DND-41 (cell line): ENCODE measurements at places on chromosomes 5 and 9.

DNA sequence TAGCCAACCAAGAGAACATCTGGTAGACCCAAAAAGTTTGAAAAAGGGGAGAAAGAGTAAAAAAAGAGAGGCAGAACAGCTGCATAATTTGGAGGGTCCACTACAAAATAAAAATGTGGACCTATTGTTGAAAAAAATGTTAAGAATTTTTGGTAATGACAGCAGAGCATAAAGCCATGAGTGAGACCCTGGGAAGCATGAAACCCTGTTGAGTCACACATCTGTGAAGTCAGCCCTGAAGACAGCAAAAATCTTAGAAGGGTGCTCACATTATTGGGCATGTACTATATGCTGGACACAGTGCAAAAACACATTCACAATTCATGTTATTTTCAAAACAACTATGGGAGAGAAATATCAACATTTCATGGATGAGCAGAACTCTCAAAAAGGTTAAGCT lies 56.4 kb upstream of the LIFR start:
- no peaks in the 10 kb centered on the region for H3K36me3 ChIP-seq
- peaks cover 3% of the 10 kb centered on the region for H3K27me3 ChIP-seq
- H3K27ac ChIP-seq: no peak overlapping the region
- H3K4me1 ChIP-seq: no peaks in the 10 kb centered on the region

GRCh38 chr9:130664251-130665028 lies at the start of gene PRDM12:
TSS of gene PRDM12 (plus strand) at chr9:130664594. CDS start at chr9:130664654, 60 bp downstream.
- H3K4me3 ChIP-seq: no peak within 1 kb of the TSS
- no peaks in the 10 kb centered on the region for H3K4me1 ChIP-seq
- no peak for DNase-seq
- H3K27me3 ChIP-seq: no peaks in the 10 kb centered on the region

DNA sequence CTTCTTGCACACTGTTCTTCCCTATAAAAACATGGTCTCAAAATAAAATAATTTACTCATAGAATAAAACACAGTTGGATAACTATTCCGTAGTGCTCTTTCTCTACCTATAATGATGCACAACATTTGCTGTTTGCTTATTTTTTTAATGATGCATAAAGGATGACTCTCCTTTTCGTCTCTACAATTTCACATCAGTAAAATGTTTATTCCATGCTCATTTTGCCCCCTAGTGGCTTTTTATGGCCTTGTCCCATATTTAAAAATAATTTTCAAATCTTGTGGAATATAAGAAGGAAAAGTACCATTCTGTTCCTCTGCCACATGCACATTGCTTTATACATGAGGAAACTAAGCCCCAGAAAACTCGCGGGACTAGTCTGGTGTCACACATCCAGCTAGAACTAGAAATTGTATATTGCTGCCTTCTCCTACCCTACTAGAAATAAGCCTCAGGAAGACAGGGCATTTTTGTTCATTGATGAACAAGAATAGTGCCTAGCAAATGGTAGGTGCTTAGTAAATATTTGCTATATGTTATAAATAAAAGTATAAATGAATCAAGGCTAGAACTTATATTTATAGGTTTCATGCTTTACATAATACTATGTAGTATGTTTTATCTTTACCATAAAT lies 12.7 kb downstream of the KCTD16 start:
- H3K27me3 ChIP-seq: no peaks in the 10 kb centered on the region
- no peak overlapping the region for H3K27ac ChIP-seq
- no peak for DNase-seq
- H3K4me3 ChIP-seq: no peak overlapping the region
- H3K4me1 ChIP-seq: peaks cover 18% of the 10 kb centered on the region
- H3K36me3 ChIP-seq: no peaks in the 10 kb centered on the region

DNA sequence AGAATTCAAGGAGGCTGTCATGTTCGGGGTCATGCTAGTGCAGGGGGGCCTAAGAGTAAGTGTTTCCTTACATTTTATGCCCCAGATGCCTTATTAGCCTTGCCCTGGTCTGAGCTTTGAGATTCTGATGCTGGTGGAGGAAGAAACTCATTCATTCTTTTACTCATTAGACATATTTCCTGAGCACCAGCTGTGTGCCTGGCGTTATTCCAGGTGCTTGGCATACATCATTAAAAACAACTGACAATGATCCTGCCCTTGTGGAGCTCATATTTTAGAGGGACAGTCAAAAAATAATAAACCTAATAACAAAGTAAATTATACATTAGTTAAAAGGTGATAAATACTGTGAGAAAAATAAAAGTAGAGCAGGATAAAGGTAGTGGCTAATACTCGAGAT lies 138.9 kb upstream of the SGCD start:
- no peak overlapping the region for H3K27ac ChIP-seq
- H3K4me3 ChIP-seq: no peak overlapping the region
- no peaks in the 10 kb centered on the region for H3K4me1 ChIP-seq

- H3K4me1 ChIP-seq: no peaks in the 10 kb centered on the region
- no peaks in the 10 kb centered on the region for H3K27me3 ChIP-seq
- no peaks in the 10 kb centered on the region for H3K36me3 ChIP-seq
- H3K27ac ChIP-seq: no peak overlapping the region
- DNase-seq: no peak
Measured at GRCh38 chr9:121299467-121300282, 31.7 kb downstream of the GSN start.

- no peak overlapping the region for H3K27ac ChIP-seq
- H3K36me3 ChIP-seq: no peaks in the 10 kb centered on the region
- H3K4me1 ChIP-seq: no peaks in the 10 kb centered on the region
- no peak overlapping the region for H3K4me3 ChIP-seq
Measured at GRCh38 chr9:121819428-121820231, 168.2 kb downstream of the DAB2IP start.

DNA sequence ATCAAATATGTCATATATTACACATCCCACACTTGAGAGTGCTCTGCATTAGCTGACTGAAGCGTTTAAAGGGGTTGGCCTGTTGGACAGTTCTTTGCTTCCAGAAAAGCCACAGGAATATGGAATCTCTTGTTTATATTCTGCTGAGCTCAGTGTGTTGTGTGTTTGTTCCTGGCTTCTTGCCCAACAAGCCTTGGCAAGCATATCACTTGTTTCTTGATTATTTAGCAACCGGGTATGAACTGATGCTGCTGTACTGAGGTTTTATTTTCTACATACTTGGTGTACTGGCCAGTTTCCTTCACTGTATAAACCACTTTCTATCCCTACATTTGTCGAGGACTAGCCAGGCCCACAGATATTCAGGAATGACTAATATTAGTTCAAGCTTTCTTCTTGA lies 378.9 kb downstream of the KCTD16 start:
- H3K27ac ChIP-seq: no peak overlapping the region
- H3K27me3 ChIP-seq: no peaks in the 10 kb centered on the region
- no peak for DNase-seq
- H3K4me3 ChIP-seq: no peak overlapping the region
- no peaks in the 10 kb centered on the region for H3K4me1 ChIP-seq

- no peaks in the 10 kb centered on the region for H3K4me1 ChIP-seq
- no peak overlapping the region for H3K27ac ChIP-seq
- H3K4me3 ChIP-seq: no peak overlapping the region
- no peaks in the 10 kb centered on the region for H3K36me3 ChIP-seq
Measured at GRCh38 chr5:89407054-89407453, 524.1 kb upstream of the MEF2C start.

GRCh38 chr9:98978231-98978681 lies 34.5 kb downstream of the COL15A1 start:
- peaks cover 7% of the 10 kb centered on the region for H3K4me1 ChIP-seq
- no peaks in the 10 kb centered on the region for H3K36me3 ChIP-seq
- H3K4me3 ChIP-seq: no peak overlapping the region
